AG08396 (cell line): ENCODE measurements at places on chromosomes 1 and 21.

DNA sequence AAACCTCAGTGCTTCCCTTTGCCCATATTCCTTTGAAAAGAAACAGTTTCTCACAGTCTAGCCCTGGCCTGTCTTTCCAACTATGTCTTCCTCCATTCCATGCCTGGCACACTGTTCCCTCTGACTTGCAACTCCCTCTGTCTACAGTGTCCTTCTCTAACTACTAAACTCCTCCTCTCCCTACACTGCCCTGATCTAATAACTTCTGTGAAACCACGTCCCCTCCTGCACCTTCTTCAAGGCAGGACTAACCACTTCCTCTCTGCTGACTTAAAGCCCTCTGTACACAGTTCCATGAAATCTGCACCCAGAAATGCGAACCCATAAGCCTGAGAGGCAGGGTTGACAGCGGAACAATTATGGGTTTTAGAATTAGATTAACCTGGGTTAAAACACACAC lies 62.2 kb upstream of the ATP1B1 start:
- DNase-seq: no peak

- no peak for DNase-seq
Observed at GRCh38 chr1:175893192-175893591, 149.8 kb upstream of the TNR start.

DNA sequence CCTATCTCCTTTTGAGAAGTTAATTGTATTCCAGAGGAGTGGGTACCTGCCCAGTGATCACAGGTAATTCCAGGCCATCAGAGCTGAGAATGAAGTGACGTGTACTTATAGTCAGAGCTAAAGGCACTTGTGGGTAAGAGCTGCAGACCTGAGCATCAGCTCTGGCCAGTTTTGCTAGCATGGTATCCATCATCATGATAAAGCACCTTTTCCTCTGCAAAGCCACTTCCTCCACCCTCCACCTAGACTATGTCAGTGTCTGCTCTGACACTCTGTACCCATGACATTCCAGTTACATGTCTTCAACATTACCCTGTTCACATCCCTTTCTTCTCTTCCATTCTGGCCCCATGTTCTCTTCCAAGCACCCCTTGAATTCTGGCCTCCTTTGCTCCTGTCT lies 157.3 kb downstream of the GRIK3 start:
- no peak for DNase-seq

DNA sequence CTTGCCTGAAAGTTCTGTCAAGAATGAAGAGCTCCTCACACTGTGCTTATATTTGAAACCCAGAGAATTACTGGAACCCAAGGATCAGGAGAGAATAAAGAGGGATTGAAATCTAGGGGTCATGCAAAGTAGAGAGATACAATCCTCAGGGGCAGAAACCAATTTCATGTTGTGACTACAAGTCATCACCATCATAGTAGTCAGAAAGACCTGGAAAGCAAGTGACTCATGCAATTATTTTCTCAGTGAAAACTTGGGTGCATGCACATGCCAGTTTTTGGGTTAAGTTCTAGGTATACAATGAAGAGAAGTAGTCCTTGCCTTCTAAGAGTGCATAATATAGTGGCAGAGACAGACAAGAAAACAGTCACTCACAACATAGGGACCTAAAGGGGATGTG lies 210.0 kb downstream of the ZC3H11B start:
- no peak for DNase-seq
